ENCODE measurements at places on chromosomes 3 and 15. TPM values are rescaled to one million over a fixed set of nuclear protein-coding genes. Genes with fewer than 3 reads are reported as not detected.

The CCDC54 gene
- not detected for total RNA-seq

- H3K27ac ChIP-seq, result no peak overlapping the region
- H3K4me1 ChIP-seq, result no peaks in the 10 kb centered on the region
- H3K27me3 ChIP-seq, result no peaks in the 10 kb centered on the region
- H3K4me3 ChIP-seq, result no peak overlapping the region
These were observed 103.6 kb downstream of the BOC start for GRCh38 chr3:113314923-113315322.

The CCR4 gene
- 2.3 TPM for total RNA-seq

DNA sequence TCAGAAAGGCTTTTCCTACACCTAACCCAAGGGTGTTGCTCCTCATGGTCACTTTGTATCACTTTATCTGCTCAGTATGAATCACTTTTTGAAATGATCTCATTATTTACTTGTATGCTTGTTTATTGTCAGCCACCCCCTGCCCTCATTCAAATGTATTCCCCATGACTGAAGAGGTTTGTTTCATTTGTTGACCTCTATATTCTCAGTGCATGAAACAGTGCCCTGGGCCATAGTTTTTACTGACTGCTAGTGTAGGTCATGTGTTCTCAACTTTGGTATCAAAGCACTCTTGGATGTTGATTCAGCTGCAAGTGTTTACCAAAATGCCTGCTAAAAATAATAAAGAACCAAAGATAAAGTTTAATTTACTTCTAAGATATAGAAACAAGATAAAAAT is 381.7 kb upstream of the ARPP21 start:
- no peak overlapping the region for H3K4me3 ChIP-seq
- H3K27me3 ChIP-seq, result no peaks in the 10 kb centered on the region
- DNase-seq, result no peak
- no peaks in the 10 kb centered on the region for H3K4me1 ChIP-seq

DNA sequence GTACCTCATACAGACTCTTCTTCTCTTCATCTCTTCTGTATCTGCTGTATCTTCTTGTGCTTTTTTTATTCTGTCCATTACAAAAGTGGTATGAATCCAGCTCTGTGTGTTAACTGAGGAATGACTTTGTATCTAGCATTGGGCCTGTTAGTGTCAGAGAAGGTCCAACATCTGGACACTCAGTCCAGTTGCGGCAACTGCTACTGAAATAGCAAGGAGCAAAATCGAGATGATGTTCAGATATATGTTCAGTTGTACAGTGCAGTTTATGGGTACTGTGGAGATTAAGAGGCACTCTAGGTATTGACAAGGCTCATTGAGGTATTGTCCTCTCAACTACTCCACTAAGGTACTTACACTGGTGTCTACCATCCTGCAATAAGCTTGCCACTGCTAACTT is 42.6 kb downstream of the KLHDC8B start:
- no peak overlapping the region for H3K27ac ChIP-seq
- no peak for DNase-seq
- no peaks in the 10 kb centered on the region for H3K27me3 ChIP-seq
- H3K4me1 ChIP-seq, result no peaks in the 10 kb centered on the region
- no peak overlapping the region for H3K4me3 ChIP-seq

- DNase-seq, result no peak
- no peak overlapping the region for H3K27ac ChIP-seq
- no peak overlapping the region for H3K4me3 ChIP-seq
- H3K27me3 ChIP-seq, result no peaks in the 10 kb centered on the region
- H3K4me1 ChIP-seq, result no peaks in the 10 kb centered on the region
These were observed 51.5 kb downstream of the ISG20 start for GRCh38 chr15:88690331-88690730.

The PLSCR2 gene
- total RNA-seq, result 1.4 TPM

DNA sequence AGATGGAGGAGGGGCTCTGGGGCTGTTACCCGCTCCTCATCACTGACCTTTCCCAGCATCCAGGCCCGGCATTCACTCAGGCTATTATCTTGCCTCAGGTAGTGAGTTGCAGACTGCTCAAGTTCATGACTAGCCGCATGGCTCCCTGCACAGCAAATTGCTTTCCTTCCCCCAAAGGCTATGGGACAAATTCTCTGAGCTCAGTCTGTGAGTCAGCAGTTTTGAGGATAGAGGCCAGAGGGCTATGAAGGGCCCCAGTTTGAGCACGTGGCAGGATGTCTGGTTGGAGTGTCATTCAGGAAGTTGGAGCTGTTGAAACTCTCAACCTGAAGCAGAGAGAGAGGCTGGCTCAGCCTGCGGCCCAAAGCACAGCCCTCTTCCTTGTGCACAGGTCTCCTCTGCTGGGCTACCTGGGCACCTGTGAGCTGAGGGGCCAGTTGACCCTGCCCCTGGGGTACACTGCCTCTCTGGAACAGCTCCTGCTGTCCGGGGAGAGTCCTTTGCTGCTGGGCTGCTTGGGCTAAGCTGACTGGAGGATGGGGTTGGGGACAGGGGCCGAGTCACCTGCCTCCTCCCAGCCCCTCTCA is 7.9 kb downstream of the FAH start:
- H3K27ac ChIP-seq, result peak overlapping the region; percentile 55
- H3K36me3 ChIP-seq, result peaks cover 12% of the 10 kb centered on the region
- peaks cover 11% of the 10 kb centered on the region for H3K4me1 ChIP-seq
- no peaks in the 10 kb centered on the region for H3K27me3 ChIP-seq
- no peak overlapping the region for H3K4me3 ChIP-seq
- DNase-seq, result peak; percentile 65

GRCh38 chr3:138180375-138181029 is 5.8 kb upstream of the DBR1 start:
- no peaks in the 10 kb centered on the region for H3K27me3 ChIP-seq
- H3K27ac ChIP-seq, result no peak overlapping the region
- no peaks in the 10 kb centered on the region for H3K4me1 ChIP-seq
- no peaks in the 10 kb centered on the region for H3K36me3 ChIP-seq

The GOLGA6L2 gene
- total RNA-seq, result not detected

GRCh38 chr15:28946803-28947202 is 61.0 kb downstream of the APBA2 start:
- H3K36me3 ChIP-seq, result no peaks in the 10 kb centered on the region
- H3K27ac ChIP-seq, result no peak overlapping the region
- DNase-seq, result peak; percentile 23
- no peak overlapping the region for H3K4me3 ChIP-seq
- H3K4me1 ChIP-seq, result no peaks in the 10 kb centered on the region

- no peaks in the 10 kb centered on the region for H3K27me3 ChIP-seq
- H3K4me3 ChIP-seq, result no peak overlapping the region
- no peak overlapping the region for H3K27ac ChIP-seq
These were observed 201.9 kb upstream of the STRIT1 start for GRCh38 chr3:155495387-155495786.

- H3K4me1 ChIP-seq, result no peaks in the 10 kb centered on the region
- H3K27ac ChIP-seq, result no peak overlapping the region
- no peaks in the 10 kb centered on the region for H3K36me3 ChIP-seq
These were observed 161.6 kb upstream of the PDZRN3 start for GRCh38 chr3:73786321-73786807.

GRCh38 chr3:48475188-48475587 is 28.7 kb downstream of the ATRIP start:
- no peaks in the 10 kb centered on the region for H3K36me3 ChIP-seq
- H3K4me1 ChIP-seq, result no peaks in the 10 kb centered on the region
- DNase-seq, result no peak
- H3K27me3 ChIP-seq, result no peaks in the 10 kb centered on the region

- H3K27ac ChIP-seq, result no peak overlapping the region
- no peaks in the 10 kb centered on the region for H3K36me3 ChIP-seq
- H3K4me3 ChIP-seq, result no peak overlapping the region
- no peak for DNase-seq
- H3K4me1 ChIP-seq, result no peaks in the 10 kb centered on the region
These were observed 15.1 kb upstream of the RAB7A start for GRCh38 chr3:128710816-128711433.

GRCh38 chr3:117161816-117162215 is 452.2 kb downstream of the TUSC7 start:
- H3K4me3 ChIP-seq, result no peak overlapping the region
- H3K4me1 ChIP-seq, result no peaks in the 10 kb centered on the region
- no peak for DNase-seq
- no peaks in the 10 kb centered on the region for H3K36me3 ChIP-seq
- H3K27me3 ChIP-seq, result no peaks in the 10 kb centered on the region
- H3K27ac ChIP-seq, result no peak overlapping the region

GRCh38 chr15:89666858-89667705 is 11.8 kb upstream of the KIF7 start:
- no peaks in the 10 kb centered on the region for H3K36me3 ChIP-seq
- H3K4me1 ChIP-seq, result no peaks in the 10 kb centered on the region
- H3K4me3 ChIP-seq, result no peak overlapping the region
- H3K27ac ChIP-seq, result no peak overlapping the region

The TGM4 gene
- total RNA-seq, result not detected

GRCh38 chr15:66882251-66883020 is 180.4 kb downstream of the SMAD6 start:
- no peak overlapping the region for H3K4me3 ChIP-seq
- H3K36me3 ChIP-seq, result no peaks in the 10 kb centered on the region
- DNase-seq, result no peak
- no peak overlapping the region for H3K27ac ChIP-seq

GRCh38 chr15:73851689-73852088 is 21.7 kb upstream of the TBC1D21 start:
- no peaks in the 10 kb centered on the region for H3K27me3 ChIP-seq
- no peaks in the 10 kb centered on the region for H3K36me3 ChIP-seq
- no peak overlapping the region for H3K27ac ChIP-seq

GRCh38 chr15:56320861-56321260 is 44.4 kb upstream of the TEX9 start:
- no peak overlapping the region for H3K4me3 ChIP-seq
- no peaks in the 10 kb centered on the region for H3K27me3 ChIP-seq
- no peaks in the 10 kb centered on the region for H3K4me1 ChIP-seq
- DNase-seq, result no peak

- no peaks in the 10 kb centered on the region for H3K36me3 ChIP-seq
- no peak for DNase-seq
These were observed 931.6 kb upstream of the CFAP20DC start for GRCh38 chr3:59981377-59981776.

The C3orf52 gene
- 5.2 TPM for total RNA-seq

DNA sequence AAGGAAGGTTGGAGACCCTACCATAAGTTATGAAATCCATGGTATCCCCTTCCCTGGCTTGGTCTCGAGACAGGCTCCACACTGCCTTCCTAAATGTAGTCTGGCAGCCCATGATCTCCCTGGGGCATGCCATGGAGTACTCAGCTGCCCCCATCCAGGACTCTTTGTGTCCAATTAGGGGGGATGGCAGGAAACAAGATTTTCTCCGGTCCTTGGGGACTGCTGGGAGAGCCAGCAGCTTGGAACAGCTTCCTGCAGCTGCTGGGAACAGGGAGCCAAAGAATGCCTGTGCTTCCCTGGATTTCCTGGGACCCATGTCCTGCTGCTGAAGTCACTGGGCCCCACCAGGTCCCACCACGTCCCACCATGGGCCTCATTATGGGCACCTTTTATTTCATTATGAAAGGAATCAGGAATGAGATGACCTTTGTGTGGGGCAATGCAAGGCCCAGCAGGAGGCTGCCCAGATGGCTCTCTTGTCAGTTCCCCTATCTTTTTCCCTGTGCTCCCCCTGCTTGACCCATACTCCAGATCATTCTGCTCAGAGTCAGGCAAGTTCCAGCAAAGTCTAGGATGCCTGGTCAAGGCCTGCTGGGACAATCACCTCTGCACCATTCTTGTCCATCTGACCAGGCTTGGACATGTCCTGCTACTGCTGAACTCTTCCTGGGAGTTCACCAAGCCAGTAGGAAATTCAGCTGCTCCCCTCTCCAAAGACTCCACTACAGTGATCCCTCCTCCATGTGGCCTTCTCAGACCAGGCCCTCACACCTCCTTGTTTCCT is 15.0 kb upstream of the DAG1 start:
- H3K36me3 ChIP-seq, result no peaks in the 10 kb centered on the region
- H3K27me3 ChIP-seq, result no peaks in the 10 kb centered on the region
- H3K27ac ChIP-seq, result peak overlapping the region; percentile 51

DNA sequence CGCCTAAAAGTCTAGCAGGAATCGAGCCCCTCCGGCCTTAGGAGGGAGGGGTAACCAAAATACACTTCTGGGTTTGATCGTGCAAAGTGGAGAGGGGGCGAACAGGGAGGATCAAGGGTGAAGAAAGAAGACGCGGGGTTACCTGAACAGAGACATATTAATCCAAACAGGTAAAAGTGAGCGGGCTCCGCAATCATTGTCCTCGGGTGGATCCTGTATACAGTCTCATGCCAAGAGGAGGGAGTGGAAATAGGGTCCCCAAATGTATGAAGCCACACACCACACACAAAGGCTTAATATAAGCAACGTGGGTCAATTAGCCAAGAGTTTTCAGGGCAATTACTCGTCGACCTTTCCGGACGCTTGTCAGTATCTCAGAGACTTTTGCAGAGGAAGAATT is 749.5 kb downstream of the ROBO1 start:
- DNase-seq, result no peak
- peak overlapping the region; percentile 95 for H3K4me3 ChIP-seq
- no peaks in the 10 kb centered on the region for H3K36me3 ChIP-seq
- H3K4me1 ChIP-seq, result no peaks in the 10 kb centered on the region

GRCh38 chr3:153624310-153625030 is 462.4 kb downstream of the RAP2B start:
- no peak overlapping the region for H3K4me3 ChIP-seq
- no peaks in the 10 kb centered on the region for H3K4me1 ChIP-seq
- no peaks in the 10 kb centered on the region for H3K27me3 ChIP-seq
- H3K36me3 ChIP-seq, result no peaks in the 10 kb centered on the region
- no peak for DNase-seq
- H3K27ac ChIP-seq, result no peak overlapping the region

DNA sequence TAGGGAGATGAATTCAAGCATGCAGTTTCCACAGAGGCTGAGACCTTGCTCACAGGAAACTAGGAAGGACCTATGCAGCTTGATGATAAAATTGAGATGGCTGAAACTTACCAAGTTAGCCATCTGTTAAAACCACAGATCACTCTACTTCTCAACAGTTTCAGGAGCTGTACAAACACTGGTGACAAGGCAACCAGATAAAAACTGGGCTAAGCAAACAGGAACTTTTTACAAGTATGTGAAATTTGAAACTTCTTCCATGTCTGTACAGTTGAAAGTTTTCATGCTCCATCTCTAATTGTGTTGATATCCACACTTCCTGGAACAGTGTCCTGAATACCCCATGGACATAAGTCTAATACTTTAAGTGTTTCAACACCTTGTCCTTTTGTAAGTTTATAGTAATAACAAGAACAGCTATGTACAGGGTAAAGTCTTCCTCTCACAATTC is 78.2 kb downstream of the FAIM start:
- H3K27me3 ChIP-seq, result no peaks in the 10 kb centered on the region
- H3K4me3 ChIP-seq, result no peak overlapping the region
- DNase-seq, result no peak
- peaks cover 2% of the 10 kb centered on the region for H3K4me1 ChIP-seq
- peaks cover 3% of the 10 kb centered on the region for H3K36me3 ChIP-seq
- H3K27ac ChIP-seq, result no peak overlapping the region

DNA sequence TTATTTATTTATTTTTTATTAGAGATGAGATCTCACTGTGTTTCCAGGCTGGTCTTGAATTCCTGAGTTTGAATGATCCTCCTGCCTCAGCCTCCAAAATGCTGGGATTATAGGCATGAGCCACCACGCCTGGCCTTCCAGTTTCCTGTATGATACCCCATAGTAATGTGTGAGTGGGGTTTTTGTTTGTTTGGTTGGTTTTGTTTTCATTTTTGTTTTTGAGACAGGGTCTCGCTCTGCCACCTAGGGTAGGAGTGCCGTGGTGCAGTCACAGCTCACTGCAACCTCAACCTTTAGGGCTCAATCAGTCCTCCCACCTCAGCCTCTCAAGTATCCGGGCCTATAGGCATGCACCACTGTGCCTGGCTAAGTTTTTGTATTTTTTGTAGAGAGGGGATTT is 30.9 kb downstream of the GOLM2 start:
- H3K4me1 ChIP-seq, result peaks cover 6% of the 10 kb centered on the region
- H3K36me3 ChIP-seq, result no peaks in the 10 kb centered on the region
- DNase-seq, result no peak
- no peaks in the 10 kb centered on the region for H3K27me3 ChIP-seq
- no peak overlapping the region for H3K27ac ChIP-seq
- no peak overlapping the region for H3K4me3 ChIP-seq

The FBXO45 gene
- total RNA-seq, result 7.0 TPM
